CD4-positive, alpha-beta memory T cell (primary cell): ENCODE measurements at places on chromosomes 16 and 17. TPM values are rescaled to one million over a fixed set of nuclear protein-coding genes. Genes with fewer than 3 reads are reported as not detected.

DNA sequence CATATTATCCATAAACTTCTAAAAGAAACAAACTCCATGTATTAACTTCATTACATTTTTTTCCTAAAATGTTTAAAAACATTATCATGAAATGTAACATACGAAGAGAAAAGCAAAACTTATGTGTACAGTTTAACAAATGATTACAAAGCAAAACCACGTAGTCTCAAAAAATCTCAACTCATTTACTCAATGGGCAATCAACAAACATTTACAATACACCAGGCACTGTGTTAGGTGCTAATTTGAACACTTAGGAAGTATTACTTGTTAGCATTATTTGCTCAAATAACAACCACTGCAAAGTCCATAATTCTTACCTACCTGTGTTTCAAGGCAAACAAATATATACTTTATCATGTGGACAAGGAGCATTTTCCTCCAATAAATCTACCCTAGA lies 164.9 kb downstream of the STX8 start:
- no peak for DNase-seq

DNA sequence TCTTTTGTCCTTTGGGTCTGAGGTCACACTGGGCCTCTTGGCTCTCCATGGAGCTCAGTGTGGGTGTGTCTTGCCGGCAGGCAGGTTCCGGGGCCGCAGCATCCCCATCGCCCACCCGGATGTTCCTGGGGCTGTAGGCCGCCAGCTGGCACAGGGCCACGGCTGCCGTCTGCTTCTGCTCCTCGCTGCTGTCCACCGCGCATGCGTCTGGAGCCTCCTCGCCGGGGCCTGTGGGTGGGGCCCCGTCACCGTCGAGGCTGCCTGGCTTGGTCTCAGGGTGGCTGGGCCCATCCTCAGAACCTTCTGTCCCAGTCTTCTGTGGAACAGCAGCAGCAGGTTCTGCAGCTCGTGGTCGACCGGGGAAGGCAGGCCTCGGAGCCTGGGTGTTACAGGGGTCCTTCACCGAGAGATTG lies 9.6 kb downstream of the ZNF750 start:
- DNase-seq: no peak

DNA sequence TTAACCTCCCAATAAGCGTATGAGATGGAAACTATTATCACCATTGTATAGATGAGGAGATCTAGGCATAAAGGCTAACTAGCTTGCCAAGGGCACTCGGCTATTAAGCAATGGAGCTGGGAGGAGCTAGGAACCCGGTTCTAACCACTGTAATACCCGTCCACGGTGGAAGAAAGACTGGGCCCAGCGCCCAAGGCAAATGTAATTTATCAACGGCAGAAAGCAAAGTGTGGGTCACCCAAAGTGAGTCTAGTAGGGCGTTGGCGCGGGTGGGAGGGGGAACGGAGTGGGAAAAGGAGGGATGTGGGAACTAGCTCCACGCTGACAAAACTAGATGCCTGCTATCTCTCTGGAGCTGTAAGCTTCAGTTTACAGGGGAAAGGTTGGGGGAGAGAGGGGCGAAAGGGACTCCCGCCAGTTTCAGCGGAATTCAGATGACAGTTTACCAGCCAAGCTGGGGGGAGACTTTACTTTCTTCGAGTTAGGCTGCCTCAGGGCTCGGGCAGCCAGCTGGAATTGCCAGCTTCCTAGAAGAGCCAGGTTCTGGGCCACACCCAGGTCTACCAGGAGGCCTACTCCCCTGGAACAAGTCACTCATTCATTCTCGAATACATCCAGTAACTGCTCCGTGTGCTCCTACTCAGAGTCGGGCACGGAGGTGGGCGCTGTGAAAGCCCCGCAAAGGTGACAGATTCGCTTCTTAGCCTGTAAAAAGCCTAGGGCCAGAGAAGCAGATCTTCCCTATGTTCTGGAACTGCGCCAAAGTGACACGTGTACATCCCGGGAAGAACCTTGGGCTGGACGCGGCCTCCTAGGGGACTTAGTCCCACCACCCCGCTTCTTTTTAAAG lies 837 bp downstream of the LRRC59 start:
- no peak for DNase-seq

GRCh38 chr17:64264891-64265290 lies 1.8 kb upstream of the TEX2 start:
- DNase-seq: no peak

- DNase-seq: no peak
Measured at GRCh38 chr17:80246266-80246681, 14.4 kb upstream of the RNF213 start.

DNA sequence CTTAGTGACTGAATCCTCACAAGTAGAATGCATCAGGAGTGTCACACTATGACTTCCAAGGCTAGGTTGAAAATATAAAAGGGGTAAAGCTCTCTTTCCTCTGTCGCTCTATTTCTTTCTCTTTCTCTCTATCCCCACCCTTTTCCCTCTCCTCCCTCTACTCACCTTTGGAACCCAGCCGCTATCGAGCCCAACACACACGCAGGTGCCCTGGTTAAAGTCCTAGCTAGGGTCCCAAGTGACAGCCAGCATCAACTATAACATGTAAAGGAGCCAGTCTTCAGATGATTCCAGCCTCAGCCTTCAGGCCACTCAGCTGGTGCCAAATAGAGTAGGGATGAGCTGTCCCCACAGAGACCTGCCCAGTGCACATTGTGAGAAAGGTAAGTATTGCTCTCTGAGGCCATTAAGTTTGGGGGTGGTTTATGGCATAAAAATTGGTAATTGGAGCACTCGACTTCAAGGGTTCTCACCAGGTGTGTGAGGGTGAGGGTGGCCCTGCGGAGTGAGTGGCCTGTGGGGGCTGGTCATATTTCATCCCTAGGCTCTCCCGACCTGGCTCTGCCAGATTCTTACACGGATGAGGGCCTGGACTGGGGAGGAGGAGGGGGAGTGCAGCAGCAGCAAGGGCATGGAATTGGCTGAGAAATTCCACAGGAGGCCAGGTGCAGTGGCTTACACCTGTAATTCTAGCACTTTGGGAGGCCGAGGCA lies 14.9 kb upstream of the C16orf54 start:
- no peak for DNase-seq

- no peak for DNase-seq
Measured at GRCh38 chr17:67063141-67063540, 18.8 kb downstream of the CACNG1 start.

DNA sequence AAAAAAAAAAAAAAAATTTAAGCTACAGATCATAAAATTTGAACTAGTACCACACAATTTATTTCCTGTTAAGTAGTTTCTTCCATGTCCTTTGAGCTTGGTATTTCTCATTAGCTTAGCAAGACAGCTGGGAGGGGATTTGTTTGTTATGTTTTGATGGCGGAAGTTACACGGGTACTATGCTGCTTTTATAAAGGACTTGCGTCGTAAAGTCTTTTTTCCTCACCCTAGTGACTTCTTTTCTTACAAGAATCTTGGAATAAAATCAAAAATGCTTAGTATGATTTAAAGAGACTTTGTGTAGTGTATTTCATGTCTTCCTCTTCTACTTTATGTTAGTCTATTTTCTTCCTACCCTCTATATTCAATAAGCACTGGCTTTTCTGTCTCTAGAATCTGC lies 89.1 kb downstream of the NLK start:
- DNase-seq: no peak

DNA sequence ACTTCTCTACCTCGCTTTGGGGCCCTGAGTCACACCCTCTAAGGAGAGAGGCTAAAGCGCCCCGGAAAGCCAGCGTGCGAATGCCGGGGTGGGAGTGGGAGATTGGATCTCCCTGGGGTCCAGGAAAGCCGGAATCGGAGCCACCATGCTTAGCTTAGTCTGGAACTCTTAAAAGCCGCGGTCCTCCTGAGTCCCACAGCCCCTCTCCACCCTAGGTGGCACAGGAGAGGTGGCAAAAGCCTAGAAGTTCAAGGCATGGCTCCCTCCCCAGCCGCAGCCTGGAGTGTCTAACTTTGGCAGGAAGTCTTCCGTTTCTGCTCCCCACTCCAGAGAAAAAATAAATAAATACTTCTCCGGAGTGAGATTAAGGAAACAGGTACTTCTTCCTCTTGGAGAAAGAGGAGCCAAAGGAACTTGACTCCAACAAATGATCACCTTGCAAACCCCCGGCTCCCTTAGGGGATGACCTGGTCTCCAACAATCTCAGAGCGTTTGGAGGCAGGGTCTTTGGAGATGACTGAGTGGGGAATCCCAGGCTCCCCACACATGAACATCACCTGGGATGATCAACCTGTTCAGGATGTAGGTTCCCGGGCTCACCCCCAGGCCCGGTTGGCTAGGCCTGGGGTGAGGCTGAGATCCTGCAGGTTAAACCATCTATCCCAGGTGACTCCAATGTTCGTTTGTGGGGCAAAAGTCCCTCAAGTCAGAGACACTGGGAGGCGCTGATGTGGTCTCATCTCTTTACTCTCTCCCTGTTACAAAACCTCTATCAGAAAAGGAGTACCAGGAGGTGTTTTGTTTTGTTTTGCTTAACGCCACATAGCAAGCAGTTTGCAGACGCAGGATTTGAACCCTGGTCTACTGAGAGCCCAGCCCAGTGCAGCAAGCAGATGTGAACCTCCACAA lies 2.9 kb downstream of the CIITA start:
- no peak for DNase-seq

DNA sequence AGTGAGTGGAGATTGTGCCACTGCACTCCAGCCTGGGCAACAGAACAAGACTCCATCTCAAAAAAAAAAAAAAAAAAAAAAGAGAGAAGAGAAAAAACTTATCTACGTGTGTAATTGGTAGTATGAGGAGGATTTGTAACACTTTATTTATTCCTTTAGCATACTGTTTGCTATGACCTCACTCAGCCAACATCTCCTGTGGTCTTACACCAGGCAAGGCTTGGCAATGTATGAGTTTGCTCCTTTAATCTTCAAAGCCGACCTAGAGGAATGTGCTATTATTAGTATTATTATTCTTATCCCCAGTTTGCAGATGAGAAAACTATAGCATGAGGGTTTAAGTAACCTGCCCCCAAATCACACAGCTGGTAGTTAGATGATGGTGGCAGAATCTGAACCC lies 35.8 kb upstream of the HAPSTR1 start:
- DNase-seq: no peak

DNA sequence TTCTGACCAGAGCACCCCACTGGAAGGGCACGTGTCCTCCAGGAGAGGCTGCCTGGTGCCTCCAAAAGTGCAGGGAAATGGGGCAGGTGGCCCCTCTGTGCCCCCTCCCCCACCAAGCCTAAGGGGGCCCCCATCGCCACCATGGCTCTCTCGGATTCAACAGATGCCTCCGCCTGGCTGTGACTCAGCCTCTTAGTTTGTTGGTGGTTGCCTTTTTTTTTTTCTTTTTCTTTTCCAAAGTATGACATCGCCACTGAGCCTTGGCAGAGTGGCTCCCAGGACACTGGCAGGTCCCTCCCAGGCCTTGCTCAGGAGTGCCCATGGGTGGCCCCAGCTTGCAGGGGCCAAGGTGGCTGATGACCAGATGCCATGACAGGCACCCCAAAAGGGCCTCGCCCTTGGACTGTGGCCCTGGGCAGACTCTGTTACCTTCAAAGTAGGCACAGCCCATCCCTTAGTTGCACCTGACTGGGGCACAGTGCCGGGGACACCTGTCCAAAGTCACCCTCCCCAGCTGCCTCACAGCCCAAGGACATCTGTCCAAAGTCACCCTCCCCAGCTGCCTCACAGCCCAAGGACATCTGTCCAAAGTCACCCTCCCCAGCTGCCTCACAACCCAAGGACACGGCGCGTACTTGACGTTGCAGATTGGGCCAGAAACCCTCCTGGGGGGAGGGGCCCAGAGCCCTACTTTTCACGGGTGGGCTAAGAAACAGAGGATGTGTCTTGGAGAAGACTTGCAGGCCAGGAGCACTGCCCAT lies 29.6 kb downstream of the NPTX1 start:
- no peak for DNase-seq

DNA sequence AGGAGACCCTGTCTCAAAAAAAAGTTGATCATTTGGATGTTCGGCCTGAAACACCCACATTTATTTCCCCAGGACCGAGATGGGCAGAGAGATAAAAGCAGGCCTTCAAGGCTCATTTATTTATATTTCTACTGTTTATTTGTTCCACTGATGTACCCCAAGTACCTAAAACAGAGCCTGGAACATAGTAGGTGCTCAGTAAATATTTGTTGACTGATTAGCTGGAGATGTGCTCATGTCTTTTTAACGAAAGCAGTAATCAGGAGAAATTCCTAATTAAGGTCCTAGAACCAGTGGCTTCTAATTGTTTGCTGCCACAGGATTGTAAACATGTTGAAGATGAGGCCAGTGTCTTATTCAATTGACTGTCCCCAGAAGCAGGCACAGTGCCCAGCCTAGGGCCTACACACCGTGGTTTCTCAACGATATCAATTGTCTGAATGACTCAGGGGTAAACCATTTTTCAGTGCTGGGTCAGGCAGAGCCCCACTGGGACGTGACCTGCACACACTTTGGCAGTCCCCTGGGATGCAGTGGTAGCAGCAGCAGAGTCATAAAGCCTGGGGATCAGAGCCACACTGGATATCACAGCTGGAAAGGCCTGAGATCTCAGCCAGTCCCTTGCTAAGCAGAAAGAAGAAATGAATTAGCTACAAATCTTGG lies 34.8 kb downstream of the SOST start:
- DNase-seq: no peak

- DNase-seq: peak; percentile 73
Measured at GRCh38 chr17:42337442-42337841, 49.1 kb downstream of the STAT5A start.

DNA sequence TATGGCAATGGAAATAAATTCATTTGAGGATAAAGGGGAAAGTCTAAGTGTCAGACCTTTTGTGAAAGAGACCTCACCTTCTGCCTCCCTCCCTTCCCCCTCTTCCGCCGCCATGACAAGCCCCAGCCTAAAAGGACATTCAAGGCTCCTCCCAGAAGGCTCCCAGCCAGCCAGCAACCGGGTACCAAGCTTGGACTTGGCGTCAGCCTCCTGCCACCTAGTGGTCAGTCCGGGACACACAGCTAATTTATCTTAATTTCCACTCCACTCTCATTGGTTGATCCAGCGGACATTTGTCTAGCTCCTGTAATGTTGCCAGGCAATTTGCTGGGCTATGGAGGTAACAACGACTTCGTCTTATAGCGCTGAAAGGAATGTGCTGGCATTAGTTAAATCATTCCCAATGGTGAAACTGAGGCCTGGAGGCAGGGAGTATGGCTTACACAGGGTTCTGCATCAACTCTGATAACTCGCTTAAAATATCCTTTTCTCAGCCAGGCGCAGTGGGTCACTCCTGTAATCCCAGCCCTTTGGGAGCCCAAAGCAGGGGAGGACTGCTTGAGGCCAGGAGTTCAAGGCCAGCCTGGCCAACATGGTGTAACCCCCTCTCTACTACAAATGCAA lies 19.3 kb upstream of the CLEC3A start:
- DNase-seq: peak; percentile 51

GRCh38 chr16:48206594-48207242 lies 37.4 kb upstream of the LONP2 start:
- no peak for DNase-seq

Gene PLD2
- total RNA-seq: 37.5 TPM

Gene NKD1
- 3.8 TPM for total RNA-seq

Gene C17orf50
- not detected for total RNA-seq

Gene TEX19
- not detected for total RNA-seq

Gene TP53TG3E
- not detected for total RNA-seq

Gene VASN
- 0.11 TPM for total RNA-seq

Gene ENPP7
- total RNA-seq: not detected
